ENCODE measurements at places on chromosomes 12 and 14. TPM values are rescaled to one million over a fixed set of nuclear protein-coding genes. Genes with fewer than 3 reads are reported as not detected.
A peak's percentile ranks its signal among the peaks of the same experiment; 100 is the strongest.

Gene OAS3
- 8.5 TPM for total RNA-seq

Gene SOCS2
- 13.9 TPM for total RNA-seq

Gene TMEM63C
- total RNA-seq = 1.5 TPM

Gene CCDC38
- total RNA-seq = 0.35 TPM

Gene KIF5A
- total RNA-seq = 0.09 TPM

Gene CLEC2A
- total RNA-seq = not detected

Gene GUCY2C
- total RNA-seq = not detected

Gene GPR68
- total RNA-seq = 7.6 TPM

Gene P2RX2
- total RNA-seq = not detected

Gene GPR162
- total RNA-seq = 0.39 TPM

Gene MBIP
- total RNA-seq = 26.1 TPM

Gene C12orf50
- total RNA-seq = not detected

Gene PDZRN4
- not detected for total RNA-seq

Gene CMA1
- total RNA-seq = not detected

Gene SERPINA1
- total RNA-seq = 48.3 TPM

Gene DTX1
- 4.2 TPM for total RNA-seq

Gene TAS2R43
- total RNA-seq = 4.5 TPM

DNA sequence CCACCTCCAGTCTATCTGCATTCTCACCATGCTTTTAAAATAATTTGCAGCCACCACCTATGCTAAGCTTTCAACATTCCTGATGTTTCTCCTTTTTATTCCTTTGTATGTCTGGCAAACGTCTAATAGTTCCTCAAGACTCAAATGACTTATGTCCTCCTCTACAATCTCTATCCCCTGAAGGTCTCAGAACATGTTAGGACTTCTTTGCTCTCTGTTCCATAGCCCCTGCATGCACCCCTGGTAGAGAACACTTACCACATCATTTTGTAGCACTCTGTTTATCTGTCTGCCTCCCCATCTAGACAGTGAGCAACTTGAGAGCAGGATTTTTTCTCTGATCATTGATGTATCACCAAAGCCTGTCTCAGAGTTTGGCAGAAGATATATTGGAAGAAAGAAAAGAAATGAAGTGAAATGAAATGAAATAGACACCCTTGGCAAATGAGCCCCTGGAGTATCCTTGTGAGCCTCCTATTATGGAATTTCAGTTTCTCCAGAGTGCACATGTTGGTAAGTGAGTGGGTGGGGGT, 1231.2 kb upstream of the FLRT2 start:
- no peak for DNase-seq

GRCh38 chr14:103692871-103693270, 22.4 kb downstream of the XRCC3 start:
- no peak for DNase-seq

- DNase-seq = no peak
Observed at GRCh38 chr14:96574171-96574632, 72.0 kb downstream of the PAPOLA start.

DNA sequence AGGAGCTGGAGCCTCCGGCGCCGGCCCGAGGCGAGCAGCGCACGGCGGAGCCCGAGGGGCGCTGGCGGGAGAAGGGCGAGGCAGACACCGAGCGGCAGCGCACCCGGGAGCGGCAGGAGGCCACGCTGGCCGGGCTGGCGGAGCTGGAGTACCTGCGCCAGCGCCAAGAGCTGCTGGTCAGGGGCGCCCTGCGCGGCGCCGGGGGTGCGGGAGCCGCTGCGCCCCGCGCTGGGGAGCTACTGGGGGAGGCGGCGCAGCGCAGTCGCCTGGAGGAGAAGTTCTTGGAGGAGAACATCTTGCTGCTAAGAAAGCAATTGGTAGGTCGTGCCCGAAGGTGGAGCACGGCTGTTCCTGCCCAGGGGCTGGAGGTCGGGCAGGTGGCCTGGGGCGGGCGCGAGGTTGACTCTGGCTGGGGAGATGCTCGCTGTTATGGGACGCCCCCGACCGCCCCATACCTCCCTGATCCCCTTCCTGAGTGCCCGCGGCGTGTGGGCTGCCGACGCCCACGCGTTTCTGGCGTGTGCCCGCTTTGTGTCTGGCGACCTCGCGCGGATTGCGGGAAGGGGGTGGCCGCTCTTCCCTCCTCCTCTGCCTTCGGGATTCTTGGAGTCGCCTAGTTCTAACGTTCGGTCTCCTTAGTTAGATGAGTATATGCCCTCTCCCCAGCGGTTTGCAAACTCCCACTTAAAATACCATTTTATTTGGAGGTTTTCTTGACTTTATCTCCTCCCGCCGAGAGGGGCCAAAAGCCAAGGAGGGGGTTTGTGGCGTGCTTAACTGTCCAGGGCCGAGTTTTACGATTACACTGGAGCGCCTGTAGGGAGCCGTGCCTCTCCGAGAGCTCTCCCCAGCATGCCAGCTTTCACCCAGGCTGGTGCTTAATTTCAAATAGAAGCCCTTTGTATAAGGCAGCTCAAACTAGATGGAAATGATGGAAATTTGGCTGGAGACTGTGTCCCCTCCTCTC, 752 bp downstream of the DACT1 start:
- peak; percentile 29 for DNase-seq

- DNase-seq = no peak
Observed at GRCh38 chr12:88448337-88448915, 131.8 kb downstream of the KITLG start.

DNA sequence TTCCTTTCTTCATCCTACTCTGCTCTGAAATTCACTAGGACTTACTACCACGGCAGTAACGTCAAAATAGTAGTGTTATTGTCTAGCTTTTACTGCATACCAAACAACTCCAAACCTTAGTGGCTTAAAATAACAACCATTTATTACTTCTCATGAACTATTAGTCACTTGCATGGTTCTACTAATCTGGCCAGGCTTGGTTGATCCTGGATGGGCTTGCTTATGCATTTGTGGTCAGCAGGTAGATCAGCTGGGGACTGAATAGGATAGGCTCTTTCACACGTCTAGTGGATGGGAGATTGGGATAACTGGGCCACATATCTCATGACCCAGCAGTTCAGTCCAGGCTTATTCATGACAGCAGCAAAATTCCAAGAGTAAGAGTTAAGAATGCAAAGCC, 9.4 kb upstream of the SLC35F4 start:
- no peak for DNase-seq

DNA sequence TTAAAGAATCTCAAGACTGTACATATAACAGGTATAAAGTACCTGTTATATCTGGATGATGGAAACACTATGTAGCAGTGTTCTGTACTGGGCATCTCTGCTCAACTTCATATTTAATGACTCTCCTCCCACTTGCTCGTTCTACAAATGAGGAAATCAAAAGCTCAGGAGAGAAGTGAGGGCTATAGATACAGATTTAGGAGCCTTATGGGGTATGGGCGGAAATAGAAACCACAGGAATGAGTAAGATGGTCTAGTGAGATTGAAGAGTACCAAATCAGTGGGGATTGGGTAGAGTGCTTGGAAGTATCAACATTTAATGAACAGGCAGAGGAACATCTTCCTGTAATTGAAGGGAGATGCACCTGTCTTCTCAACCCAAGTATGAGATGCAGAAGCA, 23.8 kb upstream of the POLR3B start:
- no peak for DNase-seq

DNA sequence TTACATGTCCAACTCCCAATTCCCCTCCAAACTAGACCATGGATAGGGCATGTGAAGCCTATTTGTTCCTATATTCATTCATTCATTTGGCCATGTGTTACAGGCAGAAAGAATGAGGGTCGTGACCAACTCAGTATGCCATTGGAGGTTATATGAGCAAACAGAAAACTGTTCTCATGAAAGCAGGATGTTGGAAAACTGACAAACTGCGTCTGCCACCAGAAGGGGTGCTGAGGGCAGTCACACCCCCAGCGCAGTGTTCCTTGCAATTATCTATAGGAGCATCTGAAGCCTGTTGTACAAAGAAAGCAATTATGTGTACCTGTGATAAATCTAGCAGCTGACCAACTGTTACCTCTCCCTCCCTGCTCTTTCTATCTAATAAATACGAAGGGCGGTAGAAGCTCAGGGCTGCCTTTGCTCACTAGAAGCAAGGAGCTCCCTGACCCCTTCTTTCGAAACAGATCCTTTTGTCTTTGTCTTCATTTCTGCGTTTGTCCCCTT, 21.1 kb downstream of the ENTPD5 start:
- DNase-seq = no peak

DNA sequence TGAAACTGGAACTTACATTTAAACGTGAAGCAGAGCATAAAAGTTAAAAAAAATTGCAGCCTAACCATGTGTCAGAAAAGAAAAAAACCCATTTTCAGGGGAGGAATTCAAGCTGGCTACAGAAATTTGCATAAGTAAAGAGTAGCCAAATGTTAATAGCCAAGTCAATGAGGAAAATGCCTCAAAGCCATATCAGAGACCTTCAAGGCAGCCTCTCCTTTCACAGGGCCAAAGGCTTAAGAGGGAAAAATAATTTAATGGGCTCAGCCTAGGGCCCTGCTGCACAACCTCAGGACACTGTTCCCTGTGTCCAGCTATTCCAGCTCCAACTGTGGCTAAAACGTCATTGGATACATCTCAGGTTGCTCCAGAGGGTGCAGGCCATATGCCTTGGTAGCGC, 749.5 kb downstream of the FLRT2 start:
- no peak for DNase-seq

DNA sequence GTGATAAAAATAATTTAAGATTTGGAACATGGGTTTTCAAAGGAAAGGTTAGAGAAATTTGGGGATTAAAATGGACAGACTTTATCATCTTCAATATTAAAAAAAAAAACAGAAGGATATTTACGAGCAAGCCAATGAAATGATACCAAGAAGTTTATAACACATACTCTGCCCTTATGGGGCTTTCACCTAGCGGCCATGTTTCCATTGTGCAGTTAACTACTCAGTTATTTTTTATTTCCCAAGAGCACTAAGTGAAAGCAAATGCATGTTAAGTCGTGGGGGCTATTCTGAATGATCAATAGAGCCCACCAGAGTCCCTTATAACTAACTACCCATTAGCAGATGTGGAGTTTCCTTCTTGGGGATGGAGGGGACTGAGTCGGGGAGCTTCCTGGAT, 53.9 kb downstream of the ETV6 start:
- no peak for DNase-seq

- peak; percentile 28 for DNase-seq
Observed at GRCh38 chr12:14982991-14983390, 10.1 kb downstream of the PDE6H start.

GRCh38 chr12:45076417-45077026, 25.6 kb upstream of the DBX2 start:
- no peak for DNase-seq

DNA sequence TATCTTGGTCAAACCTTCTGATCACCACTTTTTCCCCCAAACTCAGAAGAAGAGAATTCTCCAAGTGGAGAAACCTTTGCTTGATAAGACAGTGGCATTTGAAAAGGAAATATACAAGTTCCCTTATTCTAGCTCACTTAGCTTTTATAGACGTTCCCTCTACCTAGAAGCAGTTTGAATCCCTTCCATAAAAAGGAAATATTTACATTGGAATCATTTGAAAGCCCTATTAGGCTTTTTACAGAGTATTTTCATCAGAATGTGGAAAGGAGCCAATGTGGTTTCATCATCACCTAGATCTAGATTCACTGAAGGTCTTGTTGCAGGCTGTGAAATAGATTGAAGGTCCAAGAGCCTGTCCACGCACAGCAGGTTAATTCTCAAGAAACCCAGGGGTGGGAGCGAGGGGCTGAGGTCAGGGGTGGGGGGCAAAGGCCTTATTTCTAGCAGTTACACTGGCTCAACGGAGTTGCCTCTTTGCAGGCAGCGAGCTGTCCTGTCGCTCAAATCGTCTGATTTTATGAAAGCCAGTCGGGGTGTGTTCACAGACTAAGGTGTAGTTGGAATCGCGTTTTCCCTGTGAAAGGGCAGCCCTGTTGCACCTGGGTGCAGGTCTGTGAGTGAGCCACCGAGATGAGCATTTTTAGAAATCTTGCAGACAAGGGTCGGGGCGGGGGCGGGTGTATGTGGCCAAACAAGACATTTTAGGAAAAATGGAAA, 45.6 kb downstream of the AACS start:
- DNase-seq = no peak

DNA sequence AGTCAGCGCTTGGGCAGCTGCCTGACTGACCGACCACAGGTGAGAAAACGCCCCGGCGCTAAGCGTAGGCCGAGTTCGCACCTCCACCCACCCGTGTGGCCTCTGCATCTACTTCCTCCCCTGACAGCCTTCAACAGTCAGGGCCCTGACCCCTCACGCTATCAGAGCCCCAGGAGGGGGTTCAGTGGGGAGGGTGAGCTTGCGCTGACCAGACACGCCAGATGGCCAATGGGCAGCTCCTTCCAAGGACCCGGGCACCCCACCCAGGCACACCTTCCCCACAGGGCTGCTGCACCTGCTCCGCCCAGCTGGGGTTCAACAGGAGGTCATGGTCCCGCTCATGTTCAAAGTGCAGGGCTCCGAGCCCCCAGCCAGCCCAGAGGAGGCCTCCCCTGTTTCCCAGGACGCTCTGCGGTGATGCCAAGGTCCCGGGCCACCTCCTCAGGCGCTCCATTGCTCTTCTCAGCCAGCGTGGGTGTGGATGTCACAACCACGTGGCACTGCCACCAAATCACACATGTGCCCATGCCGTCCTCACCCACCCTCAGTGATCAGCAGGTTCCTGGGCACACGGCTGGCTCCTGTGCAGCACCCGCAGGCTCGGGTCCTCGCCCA, 48.7 kb upstream of the BCL11B start:
- DNase-seq = peak; percentile 46

GRCh38 chr14:22535126-22535525, 53.9 kb downstream of the DAD1 start:
- DNase-seq = peak; percentile 28

GRCh38 chr14:68878908-68879307, 86.0 kb upstream of the ZFP36L1 start:
- no peak for DNase-seq

DNA sequence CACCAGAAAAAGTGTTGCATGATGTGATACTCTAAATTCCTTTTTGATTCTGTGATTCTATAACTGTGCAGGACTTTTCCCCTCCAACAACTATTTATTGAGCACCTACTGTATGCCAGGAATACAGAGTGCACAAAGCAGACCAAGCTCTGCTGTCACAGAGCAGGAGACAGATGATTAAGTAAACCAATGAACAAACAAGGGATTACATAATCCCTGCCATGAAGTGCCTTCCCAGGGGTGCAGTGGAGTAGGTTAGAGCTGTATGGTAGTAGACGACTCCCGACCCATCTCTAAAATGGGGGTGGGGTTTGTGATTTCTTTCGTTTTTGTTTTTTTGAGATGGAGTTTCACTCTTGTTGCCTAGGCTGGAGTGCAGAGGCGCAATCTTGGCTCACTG, 213.9 kb downstream of the TBX5 start:
- no peak for DNase-seq

DNA sequence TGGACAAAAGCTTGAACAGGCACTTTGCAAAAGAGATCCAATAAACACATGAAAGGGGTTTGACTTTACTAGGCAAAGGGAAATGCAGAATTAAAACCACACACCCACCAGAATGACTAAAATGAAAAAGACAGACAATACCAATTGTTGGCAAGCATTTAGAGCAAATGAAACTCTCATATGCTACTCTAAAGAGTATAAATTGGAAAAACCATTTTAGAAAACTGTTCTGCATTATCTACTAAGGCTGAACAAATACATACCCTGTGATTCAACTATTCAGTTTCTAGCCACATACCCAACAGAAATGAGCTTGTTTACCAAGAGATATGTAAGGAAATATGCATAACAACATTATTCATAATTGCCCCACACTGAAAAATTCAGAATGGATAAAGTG, 8.5 kb upstream of the IL22 start:
- no peak for DNase-seq

GRCh38 chr14:82414853-82415539, 881.3 kb upstream of the SEL1L start:
- no peak for DNase-seq

GRCh38 chr12:3898756-3899155, 25.6 kb upstream of the PARP11 start:
- DNase-seq = no peak

- no peak for DNase-seq
Observed at GRCh38 chr12:11657511-11657910, 8.0 kb downstream of the ETV6 start.

Measured in natural killer cell (primary cell).